ENCODE measurements at places on chromosomes 2 and 18. TPM values are rescaled to one million over a fixed set of nuclear protein-coding genes. Genes with fewer than 3 reads are reported as not detected.

Gene C2orf78
- total RNA-seq = not detected

Gene CCT4
- total RNA-seq = 104 TPM

Gene HOXD11
- not detected for total RNA-seq

Gene C2orf81
- 1.1 TPM for total RNA-seq

Gene SOX11
- total RNA-seq = not detected

Gene KHK
- 5.3 TPM for total RNA-seq

Gene ALPG
- total RNA-seq = not detected

Gene DYSF
- 0.10 TPM for total RNA-seq
